NCI-H82 (cell line): ENCODE measurements at places on chromosomes 3 and 15.

GRCh38 chr15:57223345-57223744 lies 153.0 kb upstream of the CGNL1 start:
- no peak for DNase-seq

DNA sequence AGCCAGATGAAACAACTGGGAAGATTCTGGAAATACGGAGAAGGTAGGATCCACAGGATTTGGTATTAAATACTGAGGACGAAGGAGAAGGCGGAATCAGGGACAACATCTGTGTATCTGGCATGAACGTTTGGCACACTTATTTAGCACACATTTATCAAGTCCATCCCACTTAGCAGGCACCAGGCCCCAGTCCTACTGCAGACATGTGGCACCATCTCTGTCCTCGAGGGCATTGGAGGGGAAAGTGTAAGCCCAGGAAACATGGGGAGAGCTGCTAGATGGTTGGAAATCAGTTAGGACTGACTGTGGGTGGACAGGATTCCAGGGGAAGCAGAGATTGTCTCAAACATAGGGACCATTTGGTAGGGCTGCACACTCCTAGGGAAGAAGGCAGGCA lies 29.0 kb upstream of the LCTL start:
- no peak for DNase-seq

GRCh38 chr3:46278816-46279672 lies 36.8 kb downstream of the CCR3 start:
- no peak for DNase-seq

DNA sequence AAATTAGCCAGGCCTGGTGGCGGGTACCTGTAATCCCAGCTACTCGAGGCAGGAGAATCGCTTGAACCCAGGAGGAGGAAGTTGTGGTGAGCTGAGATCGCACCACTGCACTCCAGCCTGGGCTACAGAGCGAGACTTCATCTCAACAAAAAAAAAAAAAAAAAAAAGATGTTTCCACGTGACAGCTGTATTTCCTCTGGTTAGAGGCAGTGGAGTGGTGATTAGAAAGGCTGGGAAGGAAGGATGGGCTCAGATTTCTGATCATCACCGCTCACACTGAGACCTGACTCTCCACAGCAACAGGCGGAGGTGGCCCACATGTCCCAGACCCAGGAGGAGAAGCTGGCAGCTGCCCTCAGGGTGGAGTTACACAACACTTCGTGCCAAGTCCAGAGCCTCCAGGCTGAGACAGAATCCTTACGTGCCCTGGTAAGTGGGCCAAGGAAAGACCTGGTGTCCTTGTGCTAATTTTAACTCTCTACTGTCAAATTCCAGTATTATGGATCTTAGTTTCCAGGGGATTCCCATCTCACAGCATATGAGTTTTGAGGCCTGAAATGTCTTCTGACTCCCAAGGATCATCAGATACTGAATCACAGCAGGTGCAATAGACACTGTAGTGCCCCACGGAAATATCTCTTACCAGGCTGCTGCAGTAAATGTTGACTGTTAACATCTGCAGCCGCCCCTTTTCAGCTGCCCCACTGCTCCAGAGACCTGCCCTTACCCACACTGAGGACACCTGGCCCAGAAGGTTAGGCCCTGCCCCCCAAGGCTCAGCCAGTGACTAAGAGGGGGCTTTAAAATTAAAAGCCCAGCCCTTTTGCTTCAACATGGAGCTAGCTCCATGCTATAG lies 66.9 kb downstream of the BFSP2 start:
- no peak for DNase-seq

DNA sequence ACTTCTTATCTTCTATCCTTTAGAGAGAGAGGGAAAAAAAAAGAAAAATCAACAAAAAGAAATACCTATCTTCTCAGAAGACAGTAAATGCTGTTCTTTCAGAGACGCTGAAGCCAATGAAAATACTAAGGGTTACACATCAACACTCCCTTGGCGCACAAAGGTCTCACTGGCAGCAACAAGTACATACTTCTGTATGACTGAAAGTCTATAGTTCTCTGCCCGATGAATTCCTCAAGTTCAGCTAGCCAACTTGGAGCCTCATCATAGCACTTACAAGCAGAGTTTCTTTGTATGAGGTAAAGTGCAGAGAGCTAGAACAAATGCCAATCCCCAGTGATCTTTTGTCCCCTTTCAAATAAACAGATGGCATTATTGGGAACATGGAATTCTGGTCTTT lies 62.7 kb downstream of the CPNE4 start:
- no peak for DNase-seq

DNA sequence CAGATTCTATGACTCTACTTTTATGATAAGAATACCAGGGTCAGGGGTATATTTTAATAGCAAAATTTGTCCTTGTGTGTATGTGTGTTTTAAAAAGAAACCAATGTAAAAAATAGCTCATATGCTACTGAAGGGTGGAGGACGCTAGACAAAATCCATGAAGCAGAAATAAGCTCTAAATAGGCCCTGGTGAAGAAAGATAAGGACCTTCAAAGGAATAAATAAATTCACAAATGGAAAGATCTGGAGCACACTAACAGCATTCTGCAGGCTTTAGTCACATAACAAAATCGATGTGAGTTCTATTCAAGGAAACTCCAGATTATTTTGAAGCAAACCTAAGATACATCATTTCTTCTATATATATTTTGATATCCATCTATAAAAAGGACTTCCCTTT lies 27.2 kb upstream of the ATP11B start:
- no peak for DNase-seq

GRCh38 chr15:98524838-98525660 lies 123.3 kb upstream of the IGF1R start:
- DNase-seq: no peak

DNA sequence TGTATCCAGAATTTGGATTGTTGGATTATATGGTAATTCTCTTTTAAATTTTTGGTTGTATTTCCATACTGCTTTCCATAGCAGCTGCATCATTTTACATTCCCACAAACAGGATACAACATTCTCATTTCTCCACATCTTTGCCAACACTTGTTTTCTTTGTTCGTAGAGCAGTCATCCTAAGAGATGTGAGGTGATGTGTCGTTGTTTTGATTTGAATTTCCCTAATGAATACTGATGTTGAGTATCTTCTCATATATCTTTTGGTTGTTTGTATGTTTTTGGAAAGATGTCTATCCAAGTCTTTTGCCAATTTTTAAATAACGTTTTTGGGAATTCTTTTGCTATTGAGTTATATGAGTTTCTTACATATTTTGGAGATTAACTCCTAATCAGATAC lies 93.6 kb downstream of the GMNC start:
- DNase-seq: no peak

- no peak for DNase-seq
Observed at GRCh38 chr15:68265081-68265480, 12.5 kb upstream of the FEM1B start.

DNA sequence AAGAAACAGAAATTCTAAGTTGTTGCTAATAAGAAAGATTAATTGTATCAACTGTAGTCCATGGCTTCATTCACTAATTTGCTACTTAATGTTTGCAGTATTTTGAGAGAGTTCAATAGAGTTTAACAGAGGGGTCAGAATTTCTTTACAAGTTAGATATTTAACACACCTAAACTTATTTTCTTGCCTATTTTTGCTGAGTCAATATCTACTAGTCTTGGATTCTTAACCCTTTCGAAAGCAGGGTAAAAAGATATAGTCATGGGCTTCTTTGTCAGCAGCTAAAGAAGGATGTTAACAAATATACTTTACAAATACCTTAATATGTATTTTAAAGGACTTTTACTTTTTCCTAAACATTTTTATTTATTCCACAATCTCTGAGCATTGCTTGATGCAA lies 155.6 kb downstream of the MDFIC2 start:
- no peak for DNase-seq

DNA sequence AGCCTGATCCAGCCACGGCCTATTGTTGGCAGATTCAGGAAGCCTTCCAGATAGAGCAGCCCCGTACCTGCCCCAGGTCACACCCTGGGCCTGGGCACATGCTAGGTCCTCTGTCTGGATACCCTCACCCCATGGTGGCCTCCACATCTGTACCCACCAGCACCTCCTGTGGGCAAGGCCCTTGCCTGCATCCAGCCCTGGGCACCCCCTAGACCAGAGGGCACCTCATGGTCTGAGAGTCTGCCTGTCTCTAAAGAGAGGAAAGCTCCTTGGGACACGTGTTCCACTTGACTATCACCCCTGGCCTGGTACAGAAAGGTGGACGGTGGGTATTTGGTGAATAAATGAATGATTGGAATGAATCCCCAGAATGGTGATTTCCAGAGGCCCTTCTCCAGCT lies 8.9 kb upstream of the COMMD4 start:
- no peak for DNase-seq

DNA sequence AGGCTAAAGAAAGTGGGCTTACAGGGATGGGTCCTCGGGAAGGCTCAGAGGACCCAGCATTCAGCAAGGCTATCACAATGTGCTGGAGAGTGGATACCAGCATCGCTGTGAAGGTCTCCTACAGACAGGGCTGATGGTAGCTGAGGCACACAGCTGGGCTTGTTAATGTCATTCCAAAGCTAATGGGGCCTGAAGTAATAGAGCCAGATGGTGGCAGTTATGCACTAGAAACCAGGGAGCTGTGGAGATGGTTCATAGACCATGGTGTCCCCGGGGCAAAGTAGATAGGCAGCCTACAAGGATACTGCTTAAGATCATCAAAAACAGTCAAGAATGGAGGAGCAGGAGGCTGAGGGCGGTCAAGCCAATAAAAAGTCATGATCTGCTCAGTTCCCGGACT lies 24.8 kb upstream of the BOC start:
- DNase-seq: peak; percentile 14

GRCh38 chr3:116417151-116417550 lies 28.1 kb downstream of the LSAMP start:
- peak; percentile 80 for DNase-seq

GRCh38 chr3:126678693-126679317 lies 23.9 kb upstream of the TXNRD3 start:
- peak; percentile 35 for DNase-seq

DNA sequence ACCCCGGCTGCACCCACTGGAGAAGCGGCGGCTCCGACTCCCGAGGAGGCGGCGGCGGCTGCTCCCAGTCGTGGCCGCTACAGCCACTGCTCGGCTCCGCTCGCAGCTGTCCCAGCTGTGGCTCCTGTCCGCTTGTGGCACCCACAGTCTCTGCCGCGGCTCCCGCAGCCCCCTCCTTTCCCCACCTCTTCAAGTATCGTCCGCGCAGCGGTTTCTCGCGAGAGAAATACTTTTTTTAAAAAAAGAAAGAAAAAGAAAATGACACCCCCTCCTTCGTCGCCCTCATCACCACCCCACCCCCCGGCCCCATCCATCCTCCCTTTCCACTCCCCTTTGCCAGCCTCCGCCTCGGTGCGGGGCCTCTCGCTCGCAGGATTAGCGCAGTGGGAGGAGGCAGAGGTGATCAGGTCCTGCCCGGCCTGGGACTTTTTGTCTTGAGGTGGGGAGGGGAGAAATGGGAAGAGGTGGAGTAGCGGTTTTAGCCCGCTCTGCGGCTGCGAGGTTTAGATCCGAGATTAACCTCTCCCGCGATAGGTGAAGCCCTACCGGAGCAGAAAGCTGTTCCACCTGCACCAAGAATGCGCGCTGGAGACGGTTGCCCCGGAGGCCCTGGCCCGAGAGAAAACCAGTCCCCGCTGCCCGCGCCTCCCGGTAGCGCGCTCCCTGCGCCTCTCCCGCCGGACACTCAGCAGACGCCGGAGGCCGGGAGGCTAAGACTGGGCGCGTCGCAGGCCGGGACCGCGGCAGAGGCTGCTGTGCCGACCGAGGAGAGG lies at the start of gene FBN1:
TSS of gene FBN1 (minus strand) at position 152 of the 773 bp plus-strand sequence. CDS start 940 bp downstream, outside the sequence.
- DNase-seq: peak; percentile 49

DNA sequence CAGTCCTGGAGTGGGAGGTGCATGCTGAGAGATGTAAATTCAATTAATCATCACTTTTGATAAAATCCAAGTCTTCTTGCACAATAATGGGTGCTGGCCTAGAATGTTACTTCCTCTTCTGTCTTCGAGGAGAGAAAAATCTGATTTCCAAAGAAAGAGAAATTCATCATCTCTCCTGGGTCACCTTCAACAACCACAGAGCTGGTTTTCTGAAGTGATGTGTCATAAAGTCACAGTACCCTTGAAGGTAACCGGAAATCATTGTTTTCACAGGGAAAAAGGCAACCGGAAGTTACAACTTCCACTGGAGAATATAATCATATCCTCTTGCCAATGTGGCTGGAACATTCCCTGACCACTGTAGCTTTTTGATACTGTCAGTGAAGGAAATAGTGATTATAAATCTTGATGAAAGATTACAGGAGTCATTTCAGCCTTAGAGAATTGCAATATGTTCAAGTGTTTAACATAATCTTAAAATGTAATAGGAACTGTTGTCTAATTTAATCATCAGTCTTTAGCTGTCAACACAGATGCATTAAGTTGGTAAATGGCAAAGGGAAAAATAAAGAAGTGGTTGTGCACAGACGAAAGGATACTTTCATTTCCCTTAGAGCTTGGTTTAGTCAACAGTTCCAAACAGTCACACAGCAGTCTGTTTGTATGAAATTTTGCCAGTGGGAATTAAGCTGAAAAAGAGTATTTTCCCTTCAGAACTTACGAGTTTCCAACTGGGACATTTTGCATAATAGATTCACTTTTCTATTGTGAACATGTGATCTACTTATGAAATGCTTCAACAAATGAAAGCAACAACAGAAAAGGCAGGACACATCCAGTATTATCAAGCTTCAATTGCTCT lies 106.5 kb upstream of the SLC4A7 start:
- DNase-seq: no peak

DNA sequence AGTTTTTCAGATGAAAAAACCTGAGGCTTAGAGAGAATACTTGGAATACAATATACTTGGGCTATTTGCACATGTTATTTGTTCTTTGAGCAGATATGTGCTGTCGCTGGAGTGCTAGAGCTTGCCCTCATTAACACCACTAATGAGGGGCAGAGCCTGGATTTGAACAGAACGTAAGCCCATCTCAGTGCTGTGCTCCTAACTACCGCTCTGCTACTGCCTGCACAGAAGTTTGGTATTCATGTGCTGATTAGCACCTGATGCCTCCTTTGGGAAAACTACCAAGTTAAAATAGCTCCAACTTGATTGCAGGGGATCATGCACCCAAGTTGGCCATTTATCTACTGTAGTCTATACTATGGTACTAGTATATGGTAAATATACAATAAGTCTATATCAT lies 3.6 kb downstream of the GPR87 start:
- DNase-seq: no peak

- DNase-seq: no peak
Observed at GRCh38 chr15:96428742-96429141, 98.2 kb downstream of the NR2F2 start.

DNA sequence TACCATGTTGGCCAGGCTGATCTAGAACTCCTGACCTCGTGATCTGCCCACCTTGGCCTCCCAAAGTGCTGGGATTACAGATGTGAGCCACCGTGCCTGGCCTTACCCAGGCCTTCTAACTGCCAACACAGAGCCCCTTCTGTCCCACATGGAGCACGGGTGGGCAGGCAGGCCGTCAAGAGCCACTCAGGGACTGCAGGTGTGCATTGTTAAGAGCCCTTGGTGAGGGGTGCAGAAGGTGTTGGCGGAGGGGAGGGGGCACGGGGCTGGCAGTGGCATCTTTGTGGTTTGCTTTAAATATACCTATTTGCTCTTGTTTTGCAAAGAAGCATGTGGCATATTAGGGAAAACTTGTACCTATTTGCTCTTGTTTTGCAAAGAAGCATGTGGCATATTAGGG lies 37.3 kb downstream of the SMAD6 start:
- no peak for DNase-seq

- DNase-seq: peak; percentile 88
Observed at GRCh38 chr3:141646760-141647561, 91.1 kb upstream of the RNF7 start.

GRCh38 chr3:52403271-52403841 lies 41.5 kb downstream of the SEMA3G start:
- DNase-seq: no peak
